Renal cortical epithelial cell (primary cell): ENCODE measurements at places on chromosomes 7 and 10. TPM values are rescaled to one million over a fixed set of nuclear protein-coding genes. Genes with fewer than 3 reads are reported as not detected.
A peak's percentile ranks its signal among the peaks of the same experiment; 100 is the strongest.

IGFBP3 gene
- total RNA-seq, result 296 and 646 TPM in 2 replicates

GRCh38 chr10:102900006-102900405 is 18.1 kb upstream of the CNNM2 start:
- no peak for DNase-seq

DNA sequence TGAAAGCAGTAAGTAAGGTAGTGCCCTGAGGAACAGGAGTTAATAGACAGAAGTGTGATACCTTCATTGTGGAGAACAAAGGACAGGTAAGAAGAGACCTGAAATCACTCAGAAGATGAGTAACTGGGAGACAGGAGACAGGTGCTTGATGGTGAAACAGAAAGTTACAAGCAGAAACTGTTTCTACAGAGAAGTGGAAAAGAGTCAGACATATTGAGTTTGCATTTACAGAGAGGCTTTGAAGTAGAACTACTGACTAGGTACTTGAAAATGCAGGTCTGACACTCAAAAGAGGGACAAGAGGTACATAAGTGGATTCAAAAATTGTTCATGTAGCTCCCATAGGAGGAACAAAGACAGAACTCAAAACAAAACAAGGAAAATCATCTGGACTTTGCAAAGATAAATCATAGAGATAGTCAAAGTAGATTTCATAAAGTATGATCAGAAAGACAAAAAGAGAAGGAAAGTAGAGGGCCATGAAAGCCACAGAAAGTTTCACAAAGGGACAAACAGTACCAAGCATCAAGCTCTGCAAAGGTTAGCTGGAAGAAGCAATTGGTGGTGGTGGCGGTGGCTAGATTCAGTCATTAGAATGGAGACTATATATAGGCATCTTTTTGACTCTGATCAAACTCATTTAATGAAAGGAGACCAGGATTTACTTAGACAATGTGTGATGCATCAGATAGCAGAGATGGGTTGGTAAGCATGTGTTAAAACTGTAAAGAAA is 198.4 kb downstream of the PCLO start:
- no peak for DNase-seq

RGS10 gene
- 26.5 and 80.2 TPM in 2 replicates for total RNA-seq

LOXL4 gene
- 20.1 and 24.3 TPM in 2 replicates for total RNA-seq

SLC16A9 gene
- 1.0 and 1.1 TPM in 2 replicates for total RNA-seq

KCP gene
- 1.9 and 6.8 TPM in 2 replicates for total RNA-seq

APBB1IP gene
- total RNA-seq, result 4.2 and 23.8 TPM in 2 replicates

- no peak for DNase-seq
These were observed 111.0 kb upstream of the KMT2E start for GRCh38 chr7:104903044-104903443.

ZNF365 gene
- 6.7 and 8.2 TPM in 2 replicates for total RNA-seq

GRCh38 chr10:124005991-124006392 is 87.4 kb downstream of the CHST15 start:
- DNase-seq, result no peak

GRCh38 chr10:123007558-123008354 is 839 bp downstream of the IKZF5 start:
- peak; percentile 70 for DNase-seq

GRCh38 chr7:29972315-29972669 is 17.3 kb downstream of the SCRN1 start:
- DNase-seq, result no peak
